ENCODE measurements at places on chromosomes 2 and 18.

DNA sequence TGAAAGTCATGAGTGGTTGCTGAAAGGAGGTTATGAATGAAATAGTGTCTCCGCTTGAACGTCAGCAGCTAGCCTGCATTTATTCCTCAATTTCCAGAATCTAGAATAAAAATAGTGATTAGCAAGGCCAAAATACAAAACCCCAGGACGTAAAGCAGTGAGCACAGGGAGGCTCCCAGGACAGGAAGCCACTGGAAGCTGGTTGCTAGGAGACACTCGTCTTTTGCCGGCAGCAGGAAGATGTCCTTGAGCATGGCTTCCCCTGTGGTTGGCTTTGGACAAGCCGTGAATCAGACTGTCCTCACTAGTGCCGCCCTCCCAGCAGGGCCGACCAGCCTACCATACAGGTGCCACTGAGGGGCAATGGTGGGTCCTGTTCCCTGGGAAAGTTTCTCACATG is 374.4 kb downstream of the MTX2 start:
- DNase-seq: no peak

DNA sequence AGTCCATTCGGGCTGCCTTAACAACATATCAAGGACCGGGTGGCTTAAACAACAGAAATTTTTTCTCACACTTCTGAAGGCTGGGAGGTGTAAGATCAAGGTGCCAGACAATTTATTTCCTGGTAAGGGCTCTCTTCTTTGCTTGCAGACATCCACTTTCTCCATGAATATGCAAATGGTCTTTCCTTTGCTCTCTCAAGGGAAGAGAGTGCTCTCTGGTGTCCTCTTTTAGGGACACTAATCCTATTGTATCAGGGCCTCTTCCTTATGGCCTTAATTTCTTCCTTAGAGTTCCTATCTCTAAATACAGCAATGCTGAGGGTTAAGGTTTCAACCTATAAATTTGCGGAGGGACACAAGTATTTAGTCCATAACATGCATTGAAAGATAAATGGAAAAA is 770.8 kb downstream of the DSC3 start:
- no peak for DNase-seq

- DNase-seq: no peak
Measured at GRCh38 chr18:3055186-3055728, 42.3 kb upstream of the LPIN2 start.

DNA sequence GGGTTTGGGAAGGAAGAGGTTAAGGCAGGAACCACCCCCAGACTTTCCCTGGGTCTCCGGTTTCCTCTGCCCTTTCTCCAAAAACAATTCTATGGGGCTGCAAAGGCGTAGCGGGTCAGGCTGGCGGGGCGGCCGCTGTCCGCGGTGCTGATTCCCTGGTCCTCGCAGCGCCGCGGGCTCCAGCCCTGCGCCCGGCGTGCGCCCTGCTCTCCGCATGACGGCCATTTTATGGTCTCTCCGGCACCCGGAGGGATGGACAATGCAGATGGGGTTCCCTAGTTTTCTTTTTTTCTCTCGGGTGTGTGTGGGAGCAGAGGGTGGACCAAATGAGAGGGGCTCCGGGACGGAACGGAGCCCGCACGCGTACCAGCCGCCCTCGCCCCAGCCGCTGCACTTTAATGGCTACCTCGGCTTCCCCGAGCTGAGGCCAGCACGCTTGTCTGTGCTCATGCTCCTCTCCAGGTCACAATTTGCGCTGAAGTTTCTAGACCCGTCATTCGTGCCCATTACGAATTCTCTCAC is 1.6 kb downstream of the ST8SIA3 start:
- DNase-seq: peak; percentile 82
